ENCODE measurements at places on chromosomes 4 and X. TPM values are rescaled to one million over a fixed set of nuclear protein-coding genes. Genes with fewer than 3 reads are reported as not detected.

Gene SMIM10L2A
- total RNA-seq, result 1.3 TPM

Gene MECP2
- 32.8 TPM for total RNA-seq

Gene IL13RA1
- 19.7 TPM for total RNA-seq

Gene XPNPEP2
- 0.68 TPM for total RNA-seq

Gene SGMS2
- total RNA-seq, result 23.2 TPM

Gene PNMA5
- total RNA-seq, result not detected

Gene SSX2B
- not detected for total RNA-seq

- DNase-seq, result no peak
These were observed 71.0 kb downstream of the GPAT3 start for GRCh38 chr4:83606898-83607297.

- no peak for DNase-seq
These were observed 14.9 kb upstream of the PORCN start for GRCh38 chrX:48493890-48494364.

DNA sequence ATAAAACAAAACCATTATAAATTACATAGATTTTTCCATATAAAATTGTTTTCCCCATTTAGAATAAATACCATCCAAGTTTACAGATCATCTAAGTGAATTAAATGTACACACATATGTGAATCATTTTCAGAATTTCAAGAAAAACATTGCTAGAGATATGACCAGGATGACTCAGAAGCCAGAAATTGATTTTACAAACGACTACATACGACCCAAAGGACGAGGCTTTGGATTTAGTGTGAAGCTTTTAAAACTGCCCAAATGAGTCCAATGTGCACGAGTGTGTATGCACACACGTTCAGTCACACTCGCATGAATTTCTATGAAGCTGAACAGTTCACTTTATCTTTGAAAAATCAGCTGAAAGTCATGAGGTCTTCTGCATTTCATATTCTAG is 37.9 kb downstream of the MFAP3L start:
- no peak for DNase-seq

DNA sequence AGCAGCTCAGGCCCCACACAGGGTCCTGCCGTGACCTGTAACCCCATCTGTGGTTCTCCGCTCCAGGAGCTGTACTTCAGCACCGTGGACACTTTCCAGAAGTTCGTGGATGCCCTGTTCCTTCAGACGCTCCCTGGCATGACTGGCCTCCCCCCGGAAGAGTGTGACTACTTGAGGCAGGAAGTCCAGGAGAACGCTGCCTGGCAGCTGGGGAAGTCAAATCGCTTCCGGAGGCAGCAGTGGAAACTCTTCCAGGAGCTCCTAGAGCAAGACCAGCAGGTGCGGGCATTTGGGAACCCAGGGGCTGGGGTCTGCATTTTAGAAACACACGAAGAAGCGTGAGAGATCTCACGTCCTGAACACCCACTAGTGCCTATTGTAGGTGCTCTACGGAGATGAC is 72.5 kb downstream of the EVC start:
- DNase-seq, result no peak

GRCh38 chr4:169846396-169846795 is 88.7 kb upstream of the HPF1 start:
- no peak for DNase-seq

- no peak for DNase-seq
These were observed 417.7 kb upstream of the GALNT7 start for GRCh38 chr4:172750910-172751309.

DNA sequence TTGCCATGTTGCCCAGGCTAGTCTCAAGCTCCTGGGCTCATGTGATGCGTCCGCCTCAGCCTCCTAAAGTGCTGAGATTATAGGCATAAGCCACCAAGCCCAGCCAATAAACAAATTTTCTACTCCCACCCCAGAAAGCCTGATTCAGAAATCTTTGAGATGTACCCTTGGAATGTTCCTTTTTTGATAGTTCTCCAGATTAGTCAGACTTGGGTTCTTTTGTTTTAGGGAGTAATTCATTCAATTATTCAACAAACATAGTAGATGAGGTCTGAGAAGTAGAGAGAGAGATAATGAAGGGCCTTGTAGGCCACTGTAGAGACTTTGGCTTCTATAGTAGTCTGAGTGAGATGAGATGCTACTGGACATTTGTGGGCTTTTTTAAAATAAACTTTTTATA is 27.8 kb downstream of the RP2 start:
- DNase-seq, result no peak

- no peak for DNase-seq
These were observed 601.4 kb upstream of the ACTRT1 start for GRCh38 chrX:128653524-128654060.

GRCh38 chr4:22984390-22984789 is 291.7 kb downstream of the GBA3 start:
- no peak for DNase-seq

- DNase-seq, result no peak
These were observed 145.6 kb upstream of the FAT4 start for GRCh38 chr4:125169192-125169591.

DNA sequence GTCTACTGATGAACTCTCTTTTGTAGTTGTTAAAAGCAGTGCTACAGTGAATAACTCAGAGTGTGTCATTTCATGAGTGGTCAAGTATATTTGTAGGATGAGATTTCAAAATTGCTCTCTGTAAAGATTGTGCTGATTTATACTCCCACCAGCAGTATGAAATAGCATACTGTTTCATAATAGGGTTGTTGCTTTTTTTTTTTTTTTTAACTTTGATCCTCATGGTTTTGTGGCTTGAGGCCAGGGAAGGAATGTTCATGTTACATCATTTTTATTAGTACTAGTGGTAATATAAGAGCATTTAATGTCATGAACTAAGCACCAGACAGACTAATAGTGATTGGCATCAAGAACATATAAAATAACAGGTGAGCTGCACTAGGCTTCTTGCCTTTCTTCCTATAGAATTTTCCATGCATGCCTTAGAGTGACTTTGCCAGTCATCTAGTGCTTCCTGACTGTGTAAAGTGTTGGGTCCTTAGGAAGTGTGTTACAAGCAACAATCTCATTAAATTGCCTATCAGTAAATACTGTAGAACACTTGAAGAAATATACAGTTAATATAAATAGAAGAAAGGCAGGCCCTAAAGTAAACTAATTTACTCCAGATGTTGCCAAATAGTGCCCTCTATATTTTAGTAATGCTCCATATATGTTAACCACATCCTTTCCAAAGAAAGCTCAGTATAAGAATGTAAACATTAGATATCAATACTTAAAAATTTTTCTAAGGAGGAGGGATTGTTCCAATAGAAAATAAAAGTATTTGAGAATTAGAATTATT is 38.6 kb upstream of the MSMO1 start:
- DNase-seq, result no peak

DNA sequence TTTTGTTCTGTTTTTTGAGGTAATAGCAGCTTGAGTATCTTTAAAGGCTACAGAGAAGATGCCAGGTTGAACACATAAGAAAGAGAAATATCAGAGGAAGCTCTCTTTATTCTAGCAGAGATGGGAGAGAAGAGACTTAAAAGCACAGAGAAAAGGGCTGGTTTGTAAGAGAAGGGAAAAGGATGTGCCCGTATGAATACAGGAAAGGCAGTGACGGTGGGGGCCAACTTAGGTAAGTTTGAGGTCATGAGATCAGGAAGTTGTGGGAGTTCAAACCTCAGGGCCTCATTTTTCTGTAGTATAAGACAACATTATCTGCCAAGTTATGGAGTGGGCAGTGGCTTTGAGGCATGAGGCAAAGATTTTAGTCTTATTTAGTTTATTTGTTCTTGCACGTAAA is 121.3 kb upstream of the S100G start:
- no peak for DNase-seq

DNA sequence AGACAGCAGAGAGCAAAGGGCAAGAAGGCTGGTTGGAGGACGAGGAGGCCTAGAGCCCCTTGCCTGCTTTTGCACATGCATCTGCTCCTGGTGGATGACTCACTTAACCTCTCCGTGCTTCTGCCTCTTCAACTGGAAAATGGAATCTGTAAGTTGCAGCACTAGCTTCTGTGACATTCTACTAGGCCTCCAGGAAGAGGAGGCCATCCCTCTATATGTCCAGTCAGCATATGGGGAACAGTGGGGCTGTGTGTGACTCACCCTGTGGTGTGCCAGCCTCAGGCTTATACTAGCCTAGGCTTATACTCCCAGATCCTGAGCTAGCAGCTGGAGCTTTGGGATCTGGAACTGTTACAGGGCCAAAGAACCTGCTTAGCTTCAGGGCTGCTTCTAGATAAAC is 36.0 kb downstream of the RTL9 start:
- no peak for DNase-seq
